ENCODE measurements at places on chromosomes 4 and X. TPM values are rescaled to one million over a fixed set of nuclear protein-coding genes. Genes with fewer than 3 reads are reported as not detected.

DNA sequence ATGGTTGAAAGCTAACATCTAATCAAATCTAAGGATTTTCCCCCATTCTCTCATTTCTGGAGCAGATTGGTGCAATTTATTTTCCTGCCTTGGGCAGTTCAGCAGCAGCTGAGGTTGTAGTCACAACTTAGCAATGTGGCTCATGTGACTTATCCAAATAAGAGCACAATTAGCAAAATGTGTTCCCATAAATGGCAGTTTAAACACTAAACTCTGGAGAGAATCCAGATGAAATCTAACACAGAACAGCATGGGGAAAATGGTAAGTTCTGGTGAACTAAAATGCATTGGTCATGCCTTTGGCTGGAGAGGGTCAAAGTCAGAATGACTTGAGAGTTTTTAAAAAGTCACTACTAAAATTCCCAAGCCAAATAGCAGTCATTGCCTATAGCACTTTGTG, 422.6 kb upstream of the DIPK2B start:
- no peak for DNase-seq

DNA sequence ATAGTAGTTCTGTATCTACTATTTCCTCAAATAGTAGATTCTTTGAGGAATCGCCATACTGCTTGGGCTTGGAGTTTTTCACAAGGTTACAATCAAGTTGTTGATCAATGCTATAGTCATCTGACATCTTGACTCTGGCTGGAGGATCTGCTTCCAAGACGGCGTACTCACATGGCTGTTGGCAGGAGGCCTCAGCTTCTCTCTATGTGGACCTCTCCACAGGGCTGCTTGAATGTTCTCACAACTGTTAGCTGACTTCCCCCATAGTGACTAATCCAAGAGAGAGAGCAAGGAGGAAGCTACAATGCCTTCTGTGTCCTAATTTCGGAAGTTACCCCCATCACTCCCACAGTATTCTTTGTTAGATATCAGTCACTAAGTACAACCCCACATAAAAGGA, 10.3 kb downstream of the EGFL6 start:
- DNase-seq, result no peak

DNA sequence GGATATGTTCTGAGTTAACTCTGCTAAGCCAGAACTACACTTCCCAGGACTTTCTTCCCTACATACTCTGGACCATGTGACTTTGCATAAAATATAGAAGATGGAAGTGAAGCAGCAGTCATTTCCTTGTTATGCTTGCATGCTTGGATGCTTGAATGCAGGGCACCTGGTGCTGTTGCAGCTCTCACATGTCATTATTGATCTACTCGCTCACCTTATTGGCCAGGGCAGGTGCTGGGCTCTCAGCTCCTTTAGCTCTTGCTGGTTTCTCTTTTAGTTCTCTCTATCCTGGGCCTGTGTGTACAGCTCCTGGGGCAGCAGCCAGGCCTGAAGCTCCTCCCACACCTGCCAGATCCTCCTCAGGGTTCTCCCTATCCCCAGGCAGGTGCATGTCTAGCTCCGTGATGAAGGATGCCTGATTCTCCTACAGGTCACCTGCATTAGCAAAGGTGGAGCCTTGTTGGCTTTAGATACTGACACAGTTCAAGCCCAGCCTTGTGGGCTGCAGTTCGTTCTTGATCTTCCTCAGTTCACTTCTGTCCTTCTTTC, 53.3 kb downstream of the MED28 start:
- DNase-seq, result no peak

TEX28 gene
- not detected for polyA plus RNA-seq

SMARCA1 gene
- polyA plus RNA-seq, result 28.5 TPM

- no peak for DNase-seq
These were observed 8.6 kb downstream of the DAPP1 start for GRCh38 chr4:99825272-99825671.

STK32B gene
- 18.0 TPM for polyA plus RNA-seq

DNA sequence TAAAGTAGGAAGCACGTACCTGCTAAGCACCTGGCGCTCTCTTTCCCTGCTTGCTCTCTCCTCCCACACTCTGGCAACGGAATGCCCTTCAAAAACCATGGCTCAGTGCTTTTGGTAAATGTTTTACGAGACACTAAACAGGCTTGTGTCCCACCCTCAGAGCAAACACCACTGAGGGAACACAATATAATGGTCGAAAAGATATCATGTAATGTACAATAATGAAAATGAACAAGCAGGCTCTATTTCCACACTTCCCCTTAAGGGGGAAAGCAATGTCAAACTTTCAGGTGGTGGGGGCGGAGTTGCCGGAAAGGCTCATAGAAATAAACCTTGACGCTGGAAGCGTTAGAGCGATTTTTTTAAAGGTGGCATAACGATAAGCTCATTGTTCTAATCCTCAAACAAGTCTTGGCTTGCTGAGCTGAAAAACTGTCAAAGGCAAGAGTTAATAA, 115.1 kb downstream of the RBM47 start:
- no peak for DNase-seq
